GM23338 (cell line): ENCODE measurements at places on chromosomes 7 and 10.

- DNase-seq: no peak
Observed at GRCh38 chr7:24730018-24730369, 27.3 kb downstream of the GSDME start.

GRCh38 chr7:151691449-151691848 lies 171.8 kb upstream of the RHEB start:
- no peak for DNase-seq

DNA sequence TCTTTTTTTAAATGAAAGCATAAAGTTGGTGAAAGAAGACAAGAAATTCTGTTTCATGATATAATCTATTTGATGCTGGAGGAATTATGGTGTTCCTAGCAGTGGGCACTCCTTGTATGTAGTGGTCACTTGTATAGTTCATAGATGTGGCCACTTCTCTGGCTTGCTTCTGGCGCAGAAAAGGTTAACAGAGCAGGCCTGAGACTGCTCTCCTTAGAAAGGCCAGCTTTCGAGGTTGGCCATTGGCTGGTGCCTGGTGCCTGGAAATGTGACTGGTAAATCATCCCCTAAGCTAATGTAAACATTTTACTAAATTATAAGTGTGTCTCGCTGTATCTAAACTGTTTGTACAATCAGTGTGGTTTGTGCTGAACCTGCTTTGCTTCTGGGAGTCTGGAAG lies 276.1 kb downstream of the PHTF2 start:
- no peak for DNase-seq

- DNase-seq: no peak
Observed at GRCh38 chr10:46235705-46236545, 50.9 kb upstream of the ANTXRL start.

- no peak for DNase-seq
Observed at GRCh38 chr10:130038611-130039109, 72.0 kb downstream of the C10orf143 start.

DNA sequence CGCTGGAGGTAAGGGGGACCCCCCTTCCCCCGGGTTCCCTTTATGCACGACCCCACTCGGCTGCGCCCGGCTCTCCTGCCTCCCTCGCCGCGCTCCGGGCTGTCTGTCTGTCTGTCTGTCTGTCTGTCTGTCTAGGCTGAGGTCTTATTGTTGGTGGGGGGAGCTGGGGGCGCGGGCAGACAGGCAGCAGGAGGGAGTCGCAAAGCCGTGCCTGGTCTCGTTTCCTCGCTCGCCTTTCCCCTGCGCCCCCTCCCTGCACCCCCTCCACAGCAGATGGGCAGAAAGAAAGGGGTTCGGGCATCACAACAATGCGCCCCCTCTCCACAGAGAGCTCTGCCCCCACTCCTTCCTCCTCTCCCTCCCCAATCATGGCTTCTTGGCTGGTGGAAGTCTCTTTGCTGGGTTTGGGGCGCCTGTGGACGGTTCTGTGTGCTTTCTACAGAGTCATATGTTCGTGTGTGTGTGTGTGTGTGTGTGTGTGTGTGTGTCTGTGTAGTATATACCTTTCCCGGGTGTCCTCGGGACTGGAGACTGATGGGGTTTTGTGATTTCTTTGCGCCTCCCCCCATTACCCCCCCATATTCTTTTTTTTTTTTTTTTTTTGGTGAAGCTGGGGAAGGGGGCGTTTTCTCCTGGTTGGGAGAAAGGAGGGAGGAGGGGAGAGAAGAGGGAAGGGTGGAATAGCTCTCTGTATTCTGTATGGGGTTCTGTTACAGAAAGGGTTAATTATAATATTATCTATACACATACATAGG lies 1.9 kb downstream of the AUTS2 start:
- DNase-seq: peak; percentile 53

DNA sequence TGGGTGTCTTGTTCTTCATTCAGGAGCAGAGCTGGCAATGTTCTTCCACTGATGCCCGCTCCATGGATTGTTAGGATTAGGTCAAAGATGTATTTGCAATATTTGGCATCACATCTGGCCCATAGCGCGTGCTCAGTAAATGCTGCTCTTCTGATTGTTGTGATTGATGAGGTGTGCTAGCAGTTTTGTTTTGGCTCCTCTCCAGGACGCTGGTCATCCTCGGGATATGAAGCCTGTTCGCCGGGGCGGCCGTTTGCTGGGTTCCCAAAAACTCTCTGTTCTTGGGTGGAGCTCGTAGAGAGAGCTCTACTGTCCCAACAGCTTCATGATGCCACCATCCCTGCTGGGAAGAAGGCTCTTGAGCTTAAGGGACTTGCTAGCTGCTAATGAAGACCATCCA lies 96.9 kb downstream of the XRCC2 start:
- no peak for DNase-seq

- no peak for DNase-seq
Observed at GRCh38 chr7:101557421-101557820, 71.7 kb downstream of the MYL10 start.

- DNase-seq: peak; percentile 76
Observed at GRCh38 chr7:26397796-26398426, 106.2 kb downstream of the SNX10 start.

DNA sequence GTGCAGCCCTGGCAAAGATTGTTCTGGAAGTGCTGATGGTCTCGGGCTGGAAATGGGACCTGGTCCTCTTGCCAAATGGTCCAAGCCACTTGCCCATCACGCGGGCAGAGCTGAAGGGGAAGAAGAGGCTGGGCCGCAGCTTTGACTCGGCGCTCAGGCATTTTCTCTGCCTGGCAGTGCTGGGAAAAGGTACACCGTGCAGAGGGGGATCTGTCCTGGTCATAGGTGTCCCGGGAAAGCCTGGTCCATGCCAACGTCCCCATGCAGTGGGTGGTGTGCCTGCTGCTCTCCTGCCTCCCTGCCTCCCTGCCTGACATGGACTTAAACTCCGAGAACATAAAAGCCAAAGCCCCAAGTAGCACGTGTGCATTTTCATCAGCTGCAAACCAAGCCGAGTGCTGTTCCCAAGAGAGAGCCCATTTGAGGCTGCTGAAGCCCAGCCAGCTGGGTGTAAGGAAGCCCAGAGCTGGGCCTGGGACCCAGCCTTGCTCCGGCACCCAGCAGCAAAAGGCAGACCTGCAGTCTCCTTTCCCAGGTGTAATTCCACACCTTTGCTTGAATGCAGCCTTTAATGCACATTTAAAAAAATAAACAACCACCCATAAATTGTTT lies 72.7 kb downstream of the TCERG1L start:
- DNase-seq: no peak

GRCh38 chr7:33685981-33686683 lies 219.2 kb upstream of the BMPER start:
- peak; percentile 62 for DNase-seq

GRCh38 chr10:126640401-126640800 lies 30.1 kb downstream of the C10orf90 start:
- no peak for DNase-seq

- DNase-seq: peak; percentile 77
Observed at GRCh38 chr10:6669269-6669859, 89.3 kb upstream of the PRKCQ start.

- DNase-seq: no peak
Observed at GRCh38 chr7:22787951-22788350, 34.7 kb downstream of the TOMM7 start.

DNA sequence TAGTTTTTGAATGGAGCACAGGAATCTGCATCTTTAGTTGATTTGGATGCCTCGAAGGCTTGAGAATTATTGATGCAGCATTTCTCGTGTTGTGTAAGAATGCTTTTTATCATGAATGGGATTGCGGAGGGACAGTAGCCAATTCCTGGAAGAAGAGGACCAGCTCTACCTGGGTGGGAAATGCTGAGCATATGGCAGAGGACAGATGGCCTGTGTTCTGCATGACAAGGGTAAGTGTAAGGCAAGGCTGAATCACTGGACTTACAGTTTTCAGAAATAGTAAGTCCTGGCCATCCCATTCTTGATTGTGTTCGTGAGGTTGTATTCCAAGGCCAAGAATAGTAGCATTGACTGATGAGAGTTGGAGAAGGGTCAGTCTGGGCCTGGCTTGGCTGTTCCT lies 15.9 kb downstream of the RP9 start:
- DNase-seq: no peak

DNA sequence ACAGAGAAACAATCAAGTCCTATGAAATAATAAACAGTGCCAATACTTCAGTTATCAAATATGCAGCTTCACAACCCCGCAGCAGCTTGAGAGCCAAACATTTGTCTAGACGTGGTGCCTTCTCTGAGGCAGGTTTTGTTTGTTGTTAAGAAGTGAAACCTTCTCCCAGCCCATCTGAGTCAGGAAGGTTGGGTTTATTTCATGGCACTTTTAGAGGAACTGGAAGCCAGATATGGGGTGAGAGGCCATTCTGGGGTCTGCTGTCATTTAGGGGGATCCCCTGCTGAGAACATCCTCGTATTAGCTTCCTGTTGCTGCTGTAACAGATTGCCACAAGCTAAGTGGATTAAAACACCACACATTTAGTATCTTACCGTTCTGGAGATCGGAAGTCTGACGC lies 113.6 kb downstream of the GRK5 start:
- DNase-seq: no peak

DNA sequence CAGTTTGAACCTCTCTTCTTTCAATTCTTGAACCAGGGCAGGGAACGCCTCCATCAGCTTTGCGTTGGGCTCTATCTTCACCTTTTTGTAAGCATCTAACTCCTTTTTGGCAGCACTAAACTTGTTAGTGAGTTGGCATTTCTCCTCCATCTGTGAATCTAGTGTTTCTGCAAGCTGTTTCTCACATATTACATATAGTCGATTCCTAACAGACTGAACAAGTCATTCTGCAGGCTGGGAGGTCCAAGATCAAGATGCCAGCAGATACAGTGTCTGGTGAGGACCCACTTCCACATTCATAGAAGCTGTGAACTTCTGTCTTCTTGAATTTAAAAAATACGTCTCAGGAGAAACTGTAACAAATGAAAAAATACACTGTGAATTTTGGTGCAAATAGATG lies 539.7 kb downstream of the ANKRD7 start:
- no peak for DNase-seq

GRCh38 chr7:33640741-33641140 lies 264.6 kb upstream of the BMPER start:
- no peak for DNase-seq

DNA sequence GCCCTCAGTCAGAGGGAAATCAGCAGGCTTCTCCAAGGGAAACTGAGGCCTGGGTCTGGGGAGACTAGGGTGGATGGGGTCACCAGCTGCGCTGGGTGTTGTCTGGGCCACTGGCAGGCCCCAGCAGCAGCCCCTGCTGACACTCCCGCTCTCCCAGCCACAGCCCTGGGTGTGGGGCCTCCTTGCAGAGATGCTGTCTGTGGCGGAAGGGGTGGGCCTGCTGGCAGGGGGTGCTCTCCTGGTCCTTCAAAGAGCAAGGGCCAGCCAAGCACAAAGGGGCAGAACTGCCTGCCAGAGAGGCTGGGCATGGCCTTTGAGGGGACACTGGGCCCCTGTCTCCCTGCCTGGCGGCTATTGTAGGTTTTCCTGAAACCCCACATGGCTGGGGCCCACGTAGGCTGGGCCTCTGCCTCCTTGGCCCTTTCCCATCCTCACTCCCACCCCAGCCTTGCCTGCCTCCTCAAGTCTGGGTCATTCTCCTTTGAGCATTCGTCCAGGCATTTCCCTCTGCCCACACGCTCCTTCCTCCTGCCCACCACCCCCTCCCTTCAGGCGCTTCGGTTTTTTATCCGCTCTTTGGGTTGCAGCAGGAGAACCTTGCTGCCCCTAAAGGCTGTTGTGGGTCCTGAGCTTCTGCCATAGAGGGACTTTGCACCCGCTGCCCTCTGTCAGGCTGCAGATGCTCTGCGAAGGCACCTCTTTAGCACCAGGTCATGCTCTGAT lies 9.1 kb downstream of the COL13A1 start:
- DNase-seq: no peak

GRCh38 chr7:4256286-4256685 lies 425.8 kb upstream of the FOXK1 start:
- no peak for DNase-seq

DNA sequence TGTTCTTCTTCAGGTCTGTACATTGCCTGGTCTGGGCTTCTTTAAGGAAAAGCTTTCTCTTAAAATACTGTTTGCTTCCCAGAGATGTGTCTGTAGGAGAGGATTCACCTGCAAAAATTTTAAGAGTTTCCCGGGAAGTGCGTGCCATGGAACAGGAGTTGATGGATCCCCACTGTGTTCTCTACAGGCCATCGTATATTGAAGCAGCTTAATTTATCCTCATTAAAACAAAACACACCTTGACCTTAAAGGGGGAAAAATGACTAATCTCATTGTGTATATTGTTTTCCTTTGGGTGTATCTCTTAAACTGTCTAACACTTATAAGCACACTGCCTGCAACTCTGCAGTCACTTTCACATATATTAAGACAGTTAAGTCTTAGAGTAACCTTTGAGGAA lies 111.4 kb downstream of the ST7 start:
- DNase-seq: no peak

GRCh38 chr10:122255509-122256301 lies 15.4 kb upstream of the BTBD16 start:
- no peak for DNase-seq

GRCh38 chr7:87154569-87154968 lies 2.3 kb downstream of the DMTF1 start:
- no peak for DNase-seq

GRCh38 chr7:117036836-117037235 lies 83.5 kb downstream of the ST7 start:
- peak; percentile 17 for DNase-seq

GRCh38 chr7:85708221-85708620 lies 521.4 kb upstream of the SEMA3D start:
- no peak for DNase-seq

GRCh38 chr7:158403013-158403821 lies 184.4 kb downstream of the PTPRN2 start:
- DNase-seq: no peak

DNA sequence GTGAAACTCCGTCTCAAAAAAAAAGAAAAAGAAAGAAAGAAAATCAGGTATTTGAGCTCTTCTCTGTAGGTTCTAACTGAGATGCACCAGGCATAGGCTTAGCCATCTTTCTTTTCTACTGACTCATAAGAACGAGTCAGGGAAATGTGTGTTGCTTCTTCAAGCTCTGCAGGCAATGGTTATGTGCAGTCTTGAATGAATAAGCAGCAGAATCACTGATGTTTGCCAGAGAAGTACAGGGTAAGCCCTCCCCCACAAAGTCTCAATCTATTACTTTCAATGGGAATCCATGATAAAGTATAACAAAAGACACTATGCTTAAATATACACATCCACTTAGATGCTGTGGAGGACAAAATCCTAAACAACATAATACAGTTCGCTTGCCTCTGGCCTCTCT lies 239.2 kb downstream of the PARD3 start:
- no peak for DNase-seq

- DNase-seq: no peak
Observed at GRCh38 chr10:58384095-58384494, 1.1 kb upstream of the TFAM start.
